Daoy (cell line): ENCODE measurements at places on chromosomes 3 and 15. TPM values are rescaled to one million over a fixed set of nuclear protein-coding genes. Genes with fewer than 3 reads are reported as not detected.

MINAR1 gene
- total RNA-seq = 0.48 and 1.3 TPM in 2 replicates

TLR9 gene
- total RNA-seq = not detected in 2 replicates

DNA sequence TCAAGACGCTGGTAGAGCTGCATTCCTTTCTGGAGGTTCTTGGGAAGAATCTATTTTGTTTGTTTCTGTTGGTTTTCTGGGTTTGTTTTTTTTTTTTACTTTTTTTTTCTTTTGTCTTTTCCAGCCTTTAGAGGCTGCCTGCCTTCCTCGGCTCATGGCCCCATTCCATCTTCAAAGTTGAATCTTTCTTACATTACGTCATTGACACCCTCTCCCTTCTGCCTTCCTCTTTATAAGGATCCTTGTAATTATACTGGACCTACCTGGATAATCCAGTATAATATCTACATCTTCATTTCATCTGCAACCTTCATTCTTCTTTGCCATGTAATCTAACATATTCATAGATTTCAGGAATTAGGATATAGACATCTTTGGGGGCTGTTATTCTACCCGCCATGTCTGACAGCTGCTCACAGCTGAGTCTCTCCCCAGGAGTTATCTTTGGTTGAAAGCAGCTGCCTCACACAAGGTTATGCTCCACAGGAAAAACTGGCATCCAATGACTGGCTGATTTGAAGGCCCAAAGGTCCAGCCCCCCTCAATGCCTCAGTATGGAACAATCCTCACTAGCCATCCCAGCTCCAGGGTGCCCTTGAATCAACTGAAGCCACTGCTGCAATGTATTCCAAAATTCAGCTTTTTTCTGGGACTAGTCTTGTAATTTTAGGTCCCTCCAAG lies 38.4 kb upstream of the THBS1 start:
- DNase-seq = no peak

DNA sequence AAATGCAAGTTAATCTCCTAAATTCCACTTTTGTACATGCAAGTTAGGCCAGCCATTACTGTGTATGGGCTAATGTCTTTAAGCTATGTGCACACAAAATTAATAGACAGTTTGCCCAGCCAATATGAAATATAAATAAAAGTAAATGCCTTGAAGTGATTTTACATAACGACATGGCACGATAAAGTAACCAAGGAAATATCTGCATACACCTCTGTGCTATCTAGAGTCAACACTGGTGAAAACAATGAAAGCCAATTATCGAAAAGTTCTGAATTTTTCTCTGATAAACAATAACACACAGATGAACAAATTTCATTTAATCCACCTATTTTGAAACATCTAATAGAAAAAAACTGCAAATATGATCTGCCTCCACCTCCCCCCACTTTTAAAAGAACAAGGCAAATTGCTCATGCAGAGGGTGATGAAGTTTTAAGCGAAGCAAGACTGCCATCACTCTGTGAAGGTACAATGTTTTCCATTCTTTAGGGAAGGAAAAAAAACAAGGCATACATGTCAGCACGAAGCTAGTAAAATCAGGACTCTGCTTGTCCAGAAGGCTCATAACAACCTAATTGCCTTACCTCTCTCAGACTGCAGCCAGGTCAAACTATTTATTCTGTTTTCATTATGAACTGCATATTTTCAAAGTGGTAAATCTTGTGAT lies 317.7 kb downstream of the MECOM start:
- no peak for DNase-seq

GRCh38 chr3:58104151-58104550 lies 95.9 kb downstream of the FLNB start:
- no peak for DNase-seq

MESP1 gene
- 1.2 and 1.5 TPM in 2 replicates for total RNA-seq

GRCh38 chr15:25695875-25696760 lies 167.0 kb downstream of the ATP10A start:
- no peak for DNase-seq
